Stimulated activated CD4-positive, alpha-beta T cell treated with anti-CD3 and anti-CD28 coated beads, Interleukin-1b, Interleukin-23, amount 100 ng/mL, for 1 hour (primary cell): ENCODE measurements at places on chromosomes 1 and 21.

GRCh38 chr1:20069874-20070273 is at the start of gene PLA2G5:
PLA2G5 (plus strand) TSS chr1:20070194; CDS start chr1:20084831, 14,637 bp downstream.
- no peak for DNase-seq

DNA sequence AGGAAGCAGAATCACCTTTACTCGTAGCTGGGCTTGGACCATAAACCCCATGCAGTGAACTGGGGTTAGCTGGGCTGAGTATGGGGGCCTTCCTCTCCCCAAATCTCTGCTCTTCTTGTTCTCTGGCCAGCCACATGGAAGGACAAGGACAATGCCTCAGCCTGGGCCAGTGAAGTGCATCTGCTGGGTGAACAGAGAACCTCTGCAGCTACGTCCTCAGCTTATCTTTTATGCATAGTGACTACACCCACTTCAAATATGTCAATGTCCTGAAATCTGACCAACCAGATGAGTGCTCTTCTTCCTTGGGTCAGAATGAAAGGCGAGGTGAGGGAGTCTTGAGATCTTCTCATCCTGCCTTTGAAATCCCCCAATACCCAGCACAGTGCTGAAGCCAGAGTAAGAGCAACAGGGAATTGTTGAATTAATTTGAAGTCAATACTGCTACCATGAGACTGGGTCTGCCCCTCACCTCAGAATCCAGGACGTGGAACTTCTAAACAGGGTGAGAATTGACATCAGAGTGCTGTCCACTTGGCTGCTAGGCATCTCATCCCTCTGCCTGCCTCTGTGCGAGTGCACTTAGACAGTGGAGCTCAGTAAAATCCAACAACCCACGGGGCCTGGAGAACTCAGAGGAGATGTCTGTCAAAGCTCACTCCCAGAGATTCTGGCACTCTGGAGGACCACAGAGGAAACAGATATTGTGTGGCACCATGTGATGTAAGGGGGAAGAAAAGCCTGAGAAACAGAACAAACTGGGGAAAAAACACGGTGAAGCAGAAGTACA is 99.0 kb downstream of the IER5 start:
- DNase-seq: no peak

DNA sequence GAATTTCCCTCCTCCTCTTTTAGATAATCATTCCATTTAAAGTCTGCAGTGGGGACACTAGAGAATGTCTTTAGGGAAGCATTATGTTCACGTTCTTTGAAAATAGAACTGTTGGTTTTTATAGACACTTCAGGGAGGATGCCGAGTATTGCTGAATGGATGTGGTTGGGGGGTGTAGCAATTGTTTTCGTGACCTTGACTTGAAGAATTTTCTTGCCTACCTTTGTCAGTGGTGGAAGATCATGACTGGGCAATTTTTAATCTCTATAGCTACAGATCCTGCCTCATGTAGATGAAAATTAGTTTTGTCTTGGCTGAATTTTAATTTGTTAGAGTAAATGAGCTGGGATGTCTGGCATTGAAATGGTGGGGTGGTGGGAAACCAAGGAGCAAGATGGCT is 3.8 kb downstream of the SMG7 start:
- no peak for DNase-seq

DNA sequence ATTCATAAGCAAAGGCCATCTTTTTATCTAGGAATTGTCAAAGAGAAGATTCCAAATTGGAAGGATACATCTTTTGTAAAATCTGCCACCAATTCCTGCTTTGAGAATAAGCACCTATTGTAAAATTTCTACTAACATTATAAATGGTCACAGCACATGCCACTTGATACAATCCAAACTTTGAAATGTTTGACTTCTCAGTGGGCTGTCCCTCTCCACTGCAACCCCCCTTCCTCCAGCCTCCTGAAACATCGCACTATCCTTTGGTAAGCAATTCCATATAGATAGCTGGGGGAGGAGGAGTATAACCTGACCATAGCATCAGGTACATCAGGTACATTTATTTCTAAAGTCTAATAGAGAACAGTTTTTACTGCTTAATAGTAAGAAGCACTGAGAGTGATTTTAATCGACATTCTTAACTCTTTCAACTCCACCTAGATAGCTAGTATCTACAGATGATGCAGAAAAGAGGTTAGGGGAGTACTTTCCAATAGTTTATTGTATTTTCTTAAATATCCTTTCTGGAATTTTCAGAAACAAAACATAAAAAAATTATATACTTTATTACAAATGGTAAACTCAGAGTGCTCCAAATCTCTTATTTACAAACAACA is 2.9 kb downstream of the JUN start:
- peak; percentile 7 for DNase-seq

GRCh38 chr1:230167419-230167852 is 100.4 kb downstream of the GALNT2 start:
- DNase-seq: no peak
